Left lobe of liver (tissue), 2 donors: ENCODE measurements at places on chromosomes 11 and 22.

DNA sequence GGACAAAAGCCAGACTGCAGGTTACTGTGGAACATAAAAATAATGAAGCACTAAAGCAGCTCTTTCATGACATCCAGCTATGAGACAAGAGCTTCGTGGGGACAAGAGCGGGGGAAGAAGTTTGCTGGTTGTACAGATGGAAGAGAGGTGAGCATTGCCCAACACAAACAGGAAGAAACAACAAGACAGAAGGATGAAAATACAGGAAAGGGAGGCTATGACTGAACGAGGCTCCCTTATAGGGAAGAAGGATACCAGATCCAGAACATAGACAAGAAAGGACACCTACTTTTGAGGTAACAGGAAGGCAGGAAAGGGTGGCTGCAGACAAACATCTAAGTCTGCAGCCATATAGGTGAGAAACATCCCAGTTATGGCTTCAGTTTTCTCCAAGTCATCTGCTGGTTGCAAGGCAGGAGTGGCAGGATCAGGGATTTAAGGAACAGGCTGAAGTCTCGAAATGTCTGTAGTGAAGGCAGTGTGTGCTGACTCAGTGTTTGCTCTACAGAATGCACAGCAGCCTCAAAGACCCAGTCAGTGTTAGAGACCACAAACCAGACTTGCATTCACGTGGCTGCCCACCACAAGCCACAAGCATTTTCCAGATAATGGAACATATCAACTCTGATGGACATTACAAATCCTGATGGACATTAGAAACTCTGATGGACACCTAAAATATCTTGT, 1.9 kb downstream of the CLTCL1 start:
- peak; percentile 30 for DNase-seq

DNA sequence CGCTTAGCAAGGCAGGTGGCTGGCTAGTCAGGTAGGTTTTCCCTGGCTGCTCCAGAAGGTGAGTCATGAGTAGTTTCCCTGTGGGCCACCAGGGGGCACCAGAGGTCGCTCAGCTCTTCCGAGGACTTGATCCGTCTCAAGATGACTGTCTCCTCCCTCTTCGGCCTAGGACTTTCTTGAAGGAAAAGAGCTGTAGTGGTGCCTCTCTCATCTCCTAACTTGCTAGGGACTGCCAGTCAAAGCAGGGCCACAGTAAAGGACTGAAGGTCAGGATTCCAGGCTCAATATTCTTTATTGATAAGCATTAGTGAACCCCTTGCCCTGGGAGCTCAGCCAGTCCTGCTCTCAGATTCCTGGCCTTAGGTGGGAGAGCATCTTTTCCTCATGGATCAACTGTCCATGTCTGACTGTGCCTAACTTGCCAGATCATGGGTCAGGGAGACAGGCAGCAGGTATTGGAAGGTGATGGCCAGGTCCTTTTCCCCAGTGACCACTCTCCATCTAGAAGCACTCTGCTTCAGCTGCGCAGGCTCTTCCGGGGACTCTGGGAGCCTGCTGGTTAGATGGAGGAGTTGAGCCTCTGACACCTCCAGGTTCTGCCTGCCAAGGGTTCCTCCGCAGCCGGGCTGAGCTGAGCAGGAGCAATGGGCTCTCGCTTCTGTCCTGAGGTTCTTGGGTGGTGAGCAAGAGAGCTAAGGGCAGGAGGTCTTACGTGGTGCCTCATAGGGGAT, 1.9 kb downstream of the POLD4 start:
- peak; percentile 53 for DNase-seq

GRCh38 chr22:30198921-30199320, 47.6 kb downstream of the LIF start:
- DNase-seq = peak; percentile 7

GRCh38 chr11:44600839-44601383, 35.4 kb downstream of the CD82 start:
- DNase-seq = no peak

DNA sequence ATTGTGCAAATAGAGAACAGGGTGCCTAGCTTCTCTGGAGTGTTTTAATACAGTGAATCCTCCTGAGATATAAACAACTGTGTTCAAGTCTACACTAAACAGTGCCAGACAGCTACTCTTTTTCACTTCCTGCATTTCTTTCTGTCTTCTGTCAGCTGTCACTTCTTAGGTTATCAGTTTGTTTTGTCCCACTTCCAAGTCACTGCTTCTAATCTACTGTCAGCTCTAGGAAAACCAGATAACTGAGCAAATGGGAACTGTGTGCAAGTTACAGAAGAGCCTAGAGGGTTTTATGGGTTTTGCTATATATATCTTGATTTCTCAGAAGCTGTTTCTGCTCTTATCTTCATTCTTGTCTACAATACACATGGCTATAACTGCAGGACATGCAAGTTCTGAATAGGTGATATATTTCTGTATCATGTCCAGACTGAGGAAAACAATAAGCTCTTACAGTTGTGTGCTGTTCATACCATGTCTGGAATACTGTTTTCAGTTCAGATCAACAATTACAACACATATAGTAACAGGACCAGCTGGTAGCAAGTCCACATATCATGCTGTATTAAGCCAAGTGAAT, 5.8 kb downstream of the PITPNB start:
- DNase-seq = no peak

DNA sequence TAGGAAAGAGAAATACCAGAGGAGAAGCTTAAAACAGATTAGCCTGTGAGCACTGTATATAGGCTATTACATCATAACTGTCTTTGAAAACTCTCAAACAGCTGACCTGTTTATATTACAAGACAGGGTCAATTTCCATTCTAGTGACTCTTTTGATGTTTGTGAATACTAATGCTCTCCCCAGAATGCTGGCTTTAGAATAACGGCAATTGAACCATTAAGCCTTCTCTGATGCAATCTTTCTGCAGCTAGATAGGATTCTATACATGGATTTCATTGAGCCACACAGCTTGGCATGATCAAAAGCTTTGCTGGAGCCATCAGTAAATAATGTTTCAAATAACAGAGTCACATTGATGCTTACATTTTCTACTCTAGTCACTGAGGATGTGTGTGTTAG, 122.7 kb upstream of the FAT3 start:
- no peak for DNase-seq

GRCh38 chr11:995044-995751, 41.3 kb downstream of the MUC6 start:
- DNase-seq = no peak

- peak; percentile 92 for DNase-seq
Measured at GRCh38 chr22:36465232-36466021, 16.0 kb downstream of the TXN2 start.

DNA sequence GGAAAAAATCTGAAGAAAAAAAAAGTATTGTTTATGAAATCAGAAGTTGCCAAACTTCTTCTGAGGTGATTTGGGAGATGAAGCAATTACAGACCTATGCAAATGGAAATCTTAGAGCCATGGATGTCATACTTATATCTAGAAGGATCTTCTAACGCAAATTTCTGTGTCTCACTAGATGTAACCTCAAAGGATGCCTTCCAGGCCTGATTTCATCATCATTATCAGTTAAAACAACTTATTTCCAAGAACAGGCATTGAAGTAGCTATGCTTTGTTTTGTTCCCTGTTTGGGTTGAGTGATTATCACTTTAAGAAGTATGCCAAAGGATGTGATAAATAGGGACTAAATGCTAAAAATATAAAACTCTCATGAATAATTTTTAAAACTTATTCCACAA, 43.9 kb upstream of the ANGPTL5 start:
- no peak for DNase-seq

GRCh38 chr22:20234314-20234682, 33.8 kb downstream of the RTN4R start:
- DNase-seq = no peak

DNA sequence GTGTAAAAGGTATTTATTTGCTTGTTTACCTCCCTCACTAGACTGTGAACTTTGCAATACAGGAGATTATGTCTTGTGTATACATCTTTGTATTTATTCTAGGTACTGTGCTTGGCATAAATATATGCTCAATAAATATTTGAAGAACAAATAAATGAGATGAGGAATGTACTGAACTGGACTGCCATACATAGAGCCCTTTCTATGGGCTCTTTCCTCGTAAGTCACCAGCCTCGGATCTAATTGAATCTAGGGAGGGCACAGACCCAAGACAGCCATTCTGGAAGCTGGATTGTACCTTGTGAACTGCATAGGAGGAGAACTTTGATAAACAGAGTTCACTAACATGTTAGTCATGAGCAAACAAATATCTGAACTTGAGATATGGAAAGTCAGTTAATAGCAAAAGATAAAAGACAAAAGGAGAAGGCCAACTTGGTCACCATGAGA, 503.9 kb downstream of the INSC start:
- DNase-seq = no peak

- DNase-seq = no peak
Measured at GRCh38 chr11:26623076-26623659, 51.1 kb upstream of the MUC15 start.

- no peak for DNase-seq
Measured at GRCh38 chr22:31343235-31344191, 2.6 kb downstream of the PATZ1 start.

DNA sequence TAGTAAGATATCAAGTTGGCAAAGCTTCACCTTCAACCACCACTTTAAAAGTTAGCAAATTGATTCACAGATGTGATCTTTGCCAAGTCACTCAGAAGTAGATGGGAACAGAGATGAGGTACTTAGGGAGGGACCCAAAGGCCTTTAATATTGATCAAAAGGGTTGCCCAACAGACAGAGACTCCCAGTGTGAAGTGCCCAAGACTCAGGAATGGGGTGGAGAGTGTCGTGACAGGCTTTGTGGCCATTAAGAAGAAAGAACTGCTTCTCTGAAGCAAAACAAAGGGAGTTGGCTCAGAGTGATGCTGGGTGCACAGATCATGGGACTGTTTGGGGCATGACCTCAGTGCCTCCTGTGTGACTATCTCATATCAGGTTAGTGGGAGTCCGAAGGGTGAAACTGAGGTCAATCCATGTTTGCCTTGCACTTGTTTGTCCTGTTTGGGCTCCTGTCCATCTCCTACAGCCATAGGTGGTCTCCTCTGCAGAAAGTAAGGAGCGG, 132.3 kb downstream of the APIP start:
- peak; percentile 79 for DNase-seq

GRCh38 chr11:66902486-66903177, 45.8 kb downstream of the LRFN4 start:
- no peak for DNase-seq

GRCh38 chr11:132122735-132123134, 752.3 kb downstream of the NTM start:
- no peak for DNase-seq

DNA sequence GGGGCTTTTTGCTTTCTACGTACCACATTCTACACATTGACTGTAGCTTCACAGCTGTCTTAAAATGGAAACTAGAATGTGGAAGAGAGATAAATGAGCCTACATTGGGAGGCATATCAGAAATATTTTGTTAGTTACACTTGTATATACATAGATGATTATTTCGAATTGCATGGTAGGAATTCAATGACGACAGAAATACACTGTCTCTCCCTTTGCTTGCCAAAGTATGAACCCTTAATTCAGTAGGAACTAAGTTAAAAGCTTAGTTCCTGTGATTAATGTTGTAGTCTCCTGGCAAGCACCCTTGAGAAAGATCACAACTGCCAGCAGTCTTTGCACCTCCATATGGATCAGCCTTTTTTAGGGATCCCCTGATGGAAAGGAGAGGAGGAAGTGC, 10.1 kb downstream of the C11orf87 start:
- no peak for DNase-seq

- DNase-seq = no peak
Measured at GRCh38 chr22:40183029-40183581, 5.4 kb downstream of the TNRC6B start.
